ENCODE measurements at places on chromosomes 1 and 21.

DNA sequence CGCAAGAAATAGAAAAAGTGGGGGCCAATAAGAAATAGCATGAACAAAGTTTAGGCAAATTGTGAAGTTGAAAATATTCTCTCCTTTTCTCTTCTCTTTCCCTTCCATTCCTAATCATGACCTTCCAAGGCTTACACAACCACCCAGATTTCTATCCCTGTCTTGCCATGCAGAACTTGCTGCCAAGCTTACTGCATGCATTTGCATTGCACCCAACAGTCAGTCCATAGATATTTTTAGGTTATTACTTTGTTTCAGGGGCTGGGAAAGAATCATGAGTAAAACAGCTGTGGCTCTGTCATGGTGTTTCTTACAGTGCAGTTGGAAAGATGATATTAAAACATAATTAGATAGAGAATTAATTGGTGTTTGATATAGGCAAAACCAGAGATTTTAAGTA lies 219.4 kb downstream of the PTGER3 start:
- no peak for DNase-seq

GRCh38 chr1:181592255-181592859 lies 109.0 kb downstream of the CACNA1E start:
- no peak for DNase-seq

GRCh38 chr1:229379846-229380245 lies 37.0 kb upstream of the CCSAP start:
- no peak for DNase-seq

DNA sequence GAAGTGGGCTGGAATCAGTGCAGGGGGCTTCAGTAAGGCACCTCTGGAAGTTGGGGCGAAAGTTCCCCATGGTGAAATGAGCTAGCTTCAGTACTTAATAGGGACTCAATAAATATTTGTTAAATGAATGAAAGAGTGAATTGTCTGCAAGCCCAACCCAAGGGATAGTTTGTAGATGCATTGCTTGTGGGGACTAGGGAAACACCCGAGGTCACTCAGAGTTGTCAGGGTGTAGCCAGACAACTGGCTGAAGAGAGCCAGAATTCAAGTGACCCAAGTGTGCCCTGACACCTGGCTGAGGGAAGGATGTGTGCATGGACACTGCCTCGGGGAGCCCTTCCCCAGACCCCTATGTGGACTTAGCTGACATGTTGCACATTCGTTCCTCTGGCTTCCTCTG lies 1.3 kb upstream of the SLC26A9 start:
- no peak for DNase-seq

- DNase-seq: no peak
These were observed 431.9 kb upstream of the RUNX1 start for GRCh38 chr21:35481005-35481404.

- DNase-seq: no peak
These were observed 26.2 kb downstream of the RGS7 start for GRCh38 chr1:241330619-241331327.

GRCh38 chr1:57089855-57090254 lies 124.0 kb upstream of the C8B start:
- no peak for DNase-seq

GRCh38 chr1:27551953-27552312 lies 52.0 kb downstream of the AHDC1 start:
- no peak for DNase-seq

GRCh38 chr21:45341779-45342178 lies 54.1 kb upstream of the POFUT2 start:
- DNase-seq: no peak

DNA sequence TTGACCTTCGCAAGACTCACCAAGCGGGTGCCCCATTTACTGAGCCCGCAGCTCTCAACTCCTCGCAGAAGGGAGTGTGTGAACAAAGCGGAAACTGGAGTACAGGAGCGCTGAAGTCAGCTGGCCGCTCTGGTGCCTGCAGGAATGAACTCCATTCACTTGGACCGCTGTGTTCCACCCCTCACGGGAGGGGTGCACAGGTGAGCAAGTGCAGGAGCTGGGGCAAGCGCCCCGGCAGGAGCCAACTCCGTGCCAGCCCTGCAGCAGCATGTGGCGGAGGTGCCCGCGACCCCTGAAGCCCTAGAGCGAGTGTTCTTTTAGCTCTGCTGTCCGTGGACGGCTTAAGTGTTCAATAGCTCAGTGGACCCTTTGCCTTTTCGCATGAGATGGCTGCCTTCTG lies 471.6 kb upstream of the ADGRL4 start:
- no peak for DNase-seq

- no peak for DNase-seq
These were observed 24.4 kb downstream of the RC3H1 start for GRCh38 chr1:173997791-173998190.

GRCh38 chr21:41835711-41836154 lies 43.4 kb downstream of the PRDM15 start:
- DNase-seq: no peak

DNA sequence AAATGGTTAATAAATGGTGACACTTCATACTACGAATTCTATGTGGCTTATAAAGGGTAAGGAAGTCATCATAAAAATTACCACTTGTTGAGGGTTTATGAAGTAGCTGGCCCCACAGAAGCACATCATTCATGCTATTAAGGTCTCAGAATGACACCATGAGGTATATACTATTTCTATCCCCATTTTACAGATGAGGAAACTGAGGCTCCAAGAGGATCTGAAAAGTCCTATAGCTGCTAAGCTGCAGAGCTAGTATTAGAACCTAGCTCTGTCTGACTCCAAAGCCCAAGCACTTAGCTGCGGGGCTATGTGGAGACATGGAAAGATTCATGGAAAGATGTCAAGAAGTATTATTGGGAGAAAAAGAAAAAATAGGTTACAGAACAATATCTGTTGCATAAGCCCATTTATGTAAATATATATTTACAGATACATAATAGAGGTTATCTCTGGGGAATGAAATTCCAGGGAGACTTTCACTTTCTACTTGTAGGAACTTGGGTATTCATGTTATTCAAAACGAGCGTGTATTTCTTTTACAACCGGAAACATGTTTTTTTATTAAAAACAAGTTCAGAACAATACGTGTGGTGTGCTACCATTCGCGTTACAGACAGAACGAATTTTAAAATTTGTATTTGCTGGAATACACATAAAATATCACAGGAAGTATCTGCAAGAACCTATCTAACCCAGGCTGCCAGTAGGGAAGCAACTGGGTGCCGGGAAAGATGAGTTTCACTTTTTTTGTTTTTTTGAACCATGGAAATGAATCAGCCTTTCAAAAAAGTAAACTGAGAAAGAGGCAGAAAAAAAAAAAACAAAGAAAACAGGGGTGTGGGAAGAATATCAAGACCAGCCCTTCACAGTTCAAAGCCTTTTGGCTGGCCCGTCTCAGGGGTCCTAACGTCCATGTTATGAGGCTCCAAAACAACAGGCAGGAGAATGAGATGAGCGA lies 13.4 kb downstream of the SPOCD1 start:
- no peak for DNase-seq

DNA sequence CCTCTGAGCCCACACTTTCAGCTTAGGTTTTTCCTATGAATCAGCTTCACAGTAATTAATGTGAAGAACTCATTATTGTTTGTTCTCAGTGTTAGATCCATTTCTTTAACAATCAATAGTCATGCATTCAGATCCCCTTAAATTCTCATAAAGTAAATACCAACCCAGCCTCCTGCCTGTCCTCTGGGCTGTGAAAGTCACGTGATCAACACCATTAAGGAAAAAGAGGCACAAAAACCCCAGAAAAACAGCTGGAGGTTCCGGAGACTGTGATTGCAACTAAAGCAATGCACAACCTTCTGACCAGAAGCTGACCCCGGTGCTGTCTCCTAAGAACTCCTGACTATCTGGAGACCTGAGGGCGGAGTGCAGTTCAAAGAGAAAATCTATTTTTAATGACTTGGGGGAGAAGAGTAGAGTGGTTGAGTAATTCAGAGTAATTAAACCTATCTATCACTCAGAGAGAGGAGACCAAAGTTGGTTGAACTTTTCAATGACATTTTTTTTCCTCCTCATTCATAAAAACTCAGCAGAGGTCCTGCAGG lies 132.5 kb downstream of the PLXNA2 start:
- DNase-seq: no peak

GRCh38 chr1:48469616-48470480 lies 2.2 kb downstream of the SPATA6 start:
- DNase-seq: no peak

DNA sequence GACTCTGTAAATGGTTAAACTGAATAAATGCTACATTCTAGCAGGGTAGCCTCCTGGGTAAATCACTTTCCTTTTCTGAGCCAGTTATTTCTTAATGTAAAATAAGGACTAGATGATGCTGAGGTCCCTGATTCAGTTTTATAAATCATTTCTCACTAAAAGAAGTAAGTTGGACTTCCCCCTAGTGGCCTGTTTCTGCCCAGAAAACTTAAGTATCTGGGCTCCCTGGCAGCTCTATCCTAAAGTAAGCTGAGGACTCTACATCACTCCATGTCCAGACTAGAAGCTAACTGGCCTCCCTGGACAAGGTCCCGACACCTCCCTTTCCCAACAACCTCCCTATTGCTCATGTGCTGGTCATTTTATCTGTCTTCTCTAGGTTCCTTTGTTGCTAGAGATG lies 3.0 kb downstream of the GPN2 start:
- DNase-seq: no peak

DNA sequence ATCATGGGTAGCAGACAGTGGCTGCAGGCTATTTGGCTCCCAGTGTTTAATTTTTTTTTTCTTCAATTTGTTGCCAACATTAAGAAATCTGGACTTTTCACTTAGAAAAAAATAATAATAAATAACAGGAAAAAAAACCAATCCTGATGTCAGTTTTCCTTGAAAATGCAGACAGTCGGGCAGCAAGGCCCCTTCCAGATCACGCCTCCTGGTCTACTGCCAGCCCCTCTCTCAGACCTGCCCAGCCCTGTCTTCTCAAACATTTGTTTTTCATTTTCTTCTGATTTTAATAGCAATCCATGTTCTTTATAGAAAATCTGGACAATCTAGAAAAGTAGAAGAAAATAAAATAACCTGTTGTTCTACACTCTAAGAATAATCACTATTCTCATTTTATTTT lies 15.5 kb downstream of the IFNGR2 start:
- DNase-seq: no peak

DNA sequence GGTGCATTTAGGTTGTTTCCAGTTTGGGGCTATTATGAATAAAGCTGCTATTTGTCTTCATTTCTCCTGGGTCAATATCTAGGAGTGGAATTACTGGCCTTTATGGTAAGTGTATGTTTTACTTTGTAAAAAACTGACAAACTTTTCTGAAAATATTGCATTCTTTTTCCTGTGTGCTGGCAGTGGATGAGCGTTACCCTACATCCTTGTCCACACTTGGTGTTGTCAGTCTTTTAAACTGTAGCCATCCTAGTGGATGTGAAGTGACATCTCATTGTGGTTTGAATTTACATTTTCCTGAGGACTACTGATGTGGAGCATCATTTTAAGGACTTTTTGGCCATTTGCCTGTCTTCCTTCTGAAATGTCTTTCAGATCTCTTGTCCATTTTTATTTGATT lies 35.9 kb downstream of the TRPM2 start:
- DNase-seq: no peak

DNA sequence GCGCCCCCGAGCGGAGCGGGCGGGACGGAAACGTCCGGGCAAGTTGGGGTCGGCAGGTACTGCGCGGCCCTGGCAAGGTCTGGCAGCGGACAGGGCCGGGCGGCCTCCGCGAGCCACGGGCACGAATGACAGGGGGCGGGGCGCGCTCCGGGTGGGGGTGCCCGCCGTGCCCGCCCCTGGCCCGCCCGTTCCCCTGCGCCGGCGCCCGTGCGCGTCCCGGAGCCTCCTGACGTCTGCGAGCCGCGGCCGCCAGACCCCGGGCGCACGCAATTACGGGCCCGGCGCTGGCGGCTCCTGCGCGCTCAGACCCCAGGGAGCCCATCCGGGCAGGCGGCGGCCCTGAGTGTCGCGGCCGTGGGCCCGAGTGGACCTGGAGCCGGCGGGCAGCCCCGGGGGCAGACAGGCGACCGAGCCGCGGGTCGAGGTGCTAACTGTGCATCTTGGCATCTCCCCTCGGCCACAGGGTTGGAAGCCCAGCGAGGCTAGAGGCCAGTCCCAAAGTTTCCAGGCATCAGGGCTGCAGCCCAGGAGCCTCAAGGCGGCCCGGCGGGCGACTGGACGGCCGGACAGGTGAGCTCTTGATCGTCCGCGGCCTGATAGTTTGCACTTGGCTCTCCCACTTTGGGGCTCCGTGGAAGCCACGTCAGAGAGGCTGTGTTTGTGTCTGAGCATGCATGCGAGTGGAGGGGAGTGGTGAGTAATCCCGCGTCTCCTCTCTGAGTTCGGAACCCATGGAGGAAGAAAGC lies 918 bp downstream of the MIB2 start:
- DNase-seq: peak; percentile 59

- DNase-seq: no peak
These were observed 10.0 kb downstream of the TPM3 start for GRCh38 chr1:154181944-154182343.

DNA sequence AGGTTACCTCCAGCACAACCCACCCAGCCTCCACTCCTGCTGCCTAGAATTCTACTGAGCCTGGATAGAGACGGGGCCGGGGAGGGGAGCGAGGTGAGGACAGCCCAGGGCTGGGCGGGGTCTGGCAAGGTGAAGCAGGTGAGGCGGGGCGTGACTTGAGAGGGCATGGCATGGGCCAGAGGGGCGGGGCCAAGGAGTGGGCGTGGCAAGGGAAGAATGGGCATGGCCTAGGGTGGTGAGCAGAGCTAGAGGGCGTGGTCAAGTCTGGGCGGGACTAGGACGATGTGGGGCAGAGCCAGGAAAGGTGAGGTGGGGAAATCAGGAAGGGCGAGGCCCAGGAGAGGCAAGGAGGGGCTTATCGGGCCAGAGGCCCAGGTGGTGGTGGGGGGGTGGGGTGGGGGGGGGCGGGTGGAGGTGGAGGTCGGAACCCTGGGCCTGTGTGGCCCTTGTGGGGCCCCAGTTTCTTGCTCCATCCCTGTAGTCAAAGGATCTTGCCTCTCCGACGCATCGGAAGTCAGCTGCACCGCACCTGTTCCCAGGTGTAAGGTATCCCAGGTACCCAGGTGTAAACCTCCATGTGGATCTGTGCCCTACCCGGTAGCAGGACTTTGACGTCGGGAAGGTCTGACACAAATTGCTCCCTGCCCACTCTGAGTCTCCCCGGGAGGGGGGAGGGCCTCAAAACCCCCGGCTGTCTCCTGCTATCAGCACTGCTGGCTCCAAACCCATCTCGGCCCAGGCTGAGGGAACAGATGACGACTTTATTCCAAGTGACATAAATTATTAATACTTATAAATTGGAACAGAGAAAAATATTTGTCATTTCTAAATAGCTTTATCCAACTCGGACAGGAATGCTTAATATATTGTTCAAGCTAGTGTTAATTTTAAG lies 32.9 kb upstream of the UTS2 start:
- DNase-seq: peak; percentile 5

DNA sequence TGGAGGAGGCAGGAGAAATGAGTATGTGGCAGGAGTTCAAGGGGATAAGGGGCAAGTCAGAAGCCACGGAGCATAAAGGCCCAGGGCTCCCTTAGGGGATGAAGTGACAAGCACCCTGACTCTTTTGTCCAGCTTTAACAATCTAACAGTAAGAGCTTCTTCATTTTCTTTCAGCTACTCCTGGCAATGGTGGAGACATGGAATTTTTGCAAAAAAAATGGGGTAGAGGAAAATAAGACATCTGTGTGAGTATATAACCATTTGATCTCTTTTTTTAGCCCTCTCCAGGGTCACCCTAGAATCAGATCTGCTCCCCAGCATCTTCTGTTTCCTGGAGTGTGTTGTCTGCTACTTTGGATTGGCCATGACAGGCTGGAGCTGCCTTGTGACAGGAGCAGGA lies 47.1 kb downstream of the ZNF697 start:
- DNase-seq: no peak

All from CD4-positive, alpha-beta T cell treated with Interleukin-17A for 4 hours (primary cell).